ENCODE measurements at places on chromosomes 12 and 14.

DNA sequence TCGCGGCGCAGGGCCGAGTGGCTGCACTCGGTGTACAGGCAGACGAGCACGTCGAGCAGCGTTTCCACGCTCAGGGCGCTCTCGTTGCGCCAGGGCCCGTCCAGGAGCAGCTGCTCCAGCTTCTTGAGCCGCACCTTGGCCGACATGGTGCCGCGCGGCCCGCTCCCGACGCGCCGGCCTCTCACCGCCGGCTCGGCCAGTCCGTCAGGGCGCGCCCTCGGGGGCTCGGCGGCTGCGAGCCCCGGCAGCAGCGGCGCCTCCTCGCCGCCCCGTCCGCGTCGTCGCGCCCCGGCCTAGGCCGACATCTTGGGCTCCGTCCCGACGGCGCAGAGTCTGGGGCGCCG, 349 bp downstream of the CDC42BPB start:
- peak; percentile 27 for ATAC-seq

- ATAC-seq: no peak
Observed at GRCh38 chr12:66763467-66763866, 84.6 kb upstream of the GRIP1 start.

DNA sequence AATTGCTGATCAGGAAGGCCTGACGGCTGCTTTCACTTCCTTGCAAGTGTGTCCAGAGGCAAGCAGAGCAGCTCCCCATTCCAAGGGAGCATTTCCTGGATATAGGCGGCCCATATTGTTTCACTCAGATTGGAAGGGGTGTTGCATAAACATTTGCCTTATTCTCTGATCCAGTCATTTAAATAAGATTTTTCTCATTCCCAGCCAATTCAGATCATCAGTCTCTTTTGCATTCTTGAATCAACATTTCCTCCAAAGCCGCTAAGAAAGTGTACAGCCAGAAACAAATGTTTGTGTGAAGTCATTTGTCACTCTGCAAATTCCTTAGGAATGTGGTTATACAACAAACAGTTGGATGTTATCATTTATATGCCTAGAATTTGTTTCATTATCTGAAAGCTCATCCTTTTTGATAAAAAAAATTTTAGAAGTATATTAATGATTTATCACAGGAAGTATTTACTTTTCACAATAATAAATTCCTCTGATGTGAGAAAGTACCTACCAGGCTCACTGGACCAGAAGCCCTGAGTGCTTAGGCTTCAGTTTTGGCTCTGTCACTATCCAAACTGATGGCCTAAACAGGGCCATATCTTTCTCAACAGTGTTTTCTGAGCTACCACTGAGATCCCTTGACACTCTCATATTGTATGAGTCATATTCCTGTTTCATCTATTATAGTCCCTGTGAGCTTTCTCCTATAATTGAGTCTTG, 379.6 kb downstream of the CCDC91 start:
- no peak for ATAC-seq

DNA sequence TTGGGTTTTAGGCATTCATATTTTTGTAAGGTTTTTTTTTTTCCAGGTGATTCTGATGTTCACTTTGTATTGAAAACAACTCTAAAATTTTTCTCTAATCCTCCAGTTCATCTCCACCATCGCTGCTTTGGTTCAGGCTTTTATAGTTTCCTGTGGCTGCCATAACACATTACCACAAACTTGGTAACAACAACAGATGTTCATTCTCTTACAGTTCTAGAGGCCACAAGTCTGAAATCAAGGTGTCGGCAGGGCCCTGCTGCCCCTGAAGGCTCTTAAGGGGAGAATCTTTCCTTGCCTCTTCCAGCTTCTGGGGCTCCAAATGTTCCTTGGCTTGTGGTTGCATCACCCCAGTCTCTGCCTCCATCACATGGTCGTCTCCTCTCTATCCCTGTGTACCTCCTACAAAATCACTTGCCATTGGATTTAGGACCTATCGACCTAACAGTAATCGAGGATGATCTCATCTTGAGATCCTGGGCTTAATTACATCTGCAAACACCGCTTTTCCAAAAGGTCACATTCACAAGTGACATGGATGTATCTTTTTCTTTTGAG, 55.2 kb downstream of the PELI2 start:
- no peak for ATAC-seq

DNA sequence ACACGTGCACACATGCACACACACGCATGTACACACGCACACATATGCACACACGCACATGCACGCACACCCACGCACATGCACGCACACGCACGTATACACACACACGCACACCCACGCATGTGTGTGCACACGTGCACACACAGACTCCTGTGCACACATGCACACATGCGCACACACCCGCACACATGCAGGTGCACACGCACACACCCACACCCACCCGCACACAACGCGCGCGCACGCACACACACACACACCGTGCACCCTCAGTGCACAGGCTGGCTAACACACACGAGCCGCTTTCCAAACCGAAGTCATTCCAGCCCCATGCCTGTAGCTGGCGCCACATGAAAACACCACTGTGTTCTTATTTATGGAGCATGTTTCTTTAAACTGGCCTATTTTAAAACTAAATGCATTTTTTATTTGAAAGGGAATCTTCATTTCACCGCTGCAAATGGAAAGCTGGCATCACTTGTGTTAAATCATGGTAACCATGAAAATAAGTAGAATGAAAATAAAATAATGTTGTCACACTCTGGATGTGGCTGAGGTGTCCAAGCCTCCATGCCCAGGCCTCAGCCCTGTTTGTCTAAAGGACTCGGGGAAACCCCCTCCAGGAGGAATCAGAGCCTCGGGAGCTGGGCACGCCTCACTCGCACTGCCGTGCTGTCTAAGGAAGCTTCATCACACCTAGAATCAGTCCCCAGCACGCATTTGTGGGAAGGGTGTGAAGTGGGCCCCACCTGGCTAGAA, 45.1 kb downstream of the GALNT9 start:
- ATAC-seq: no peak

DNA sequence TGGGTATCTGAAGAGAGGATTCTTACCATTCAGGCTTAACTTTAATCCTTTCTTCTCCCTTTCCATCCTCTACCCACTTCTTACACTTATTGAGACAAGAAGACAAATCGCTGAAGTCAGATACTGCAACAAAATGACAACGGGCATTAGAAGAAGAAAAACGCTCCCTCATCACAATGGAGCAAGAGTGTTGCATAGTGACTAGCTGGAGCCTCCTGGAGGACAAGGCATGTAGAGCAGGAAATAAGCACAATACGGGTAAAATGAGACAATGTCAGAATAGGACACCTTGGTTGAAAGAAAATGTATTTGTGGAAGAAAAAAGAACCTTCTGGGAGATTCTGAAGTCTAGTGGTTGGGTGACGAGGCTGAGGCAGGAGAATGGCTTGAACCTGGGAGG, 501.0 kb downstream of the RERGL start:
- no peak for ATAC-seq

GRCh38 chr12:102326982-102327381, 129.3 kb upstream of the PMCH start:
- no peak for ATAC-seq

- no peak for ATAC-seq
Observed at GRCh38 chr14:68774771-68775613, 17.9 kb downstream of the ZFP36L1 start.

DNA sequence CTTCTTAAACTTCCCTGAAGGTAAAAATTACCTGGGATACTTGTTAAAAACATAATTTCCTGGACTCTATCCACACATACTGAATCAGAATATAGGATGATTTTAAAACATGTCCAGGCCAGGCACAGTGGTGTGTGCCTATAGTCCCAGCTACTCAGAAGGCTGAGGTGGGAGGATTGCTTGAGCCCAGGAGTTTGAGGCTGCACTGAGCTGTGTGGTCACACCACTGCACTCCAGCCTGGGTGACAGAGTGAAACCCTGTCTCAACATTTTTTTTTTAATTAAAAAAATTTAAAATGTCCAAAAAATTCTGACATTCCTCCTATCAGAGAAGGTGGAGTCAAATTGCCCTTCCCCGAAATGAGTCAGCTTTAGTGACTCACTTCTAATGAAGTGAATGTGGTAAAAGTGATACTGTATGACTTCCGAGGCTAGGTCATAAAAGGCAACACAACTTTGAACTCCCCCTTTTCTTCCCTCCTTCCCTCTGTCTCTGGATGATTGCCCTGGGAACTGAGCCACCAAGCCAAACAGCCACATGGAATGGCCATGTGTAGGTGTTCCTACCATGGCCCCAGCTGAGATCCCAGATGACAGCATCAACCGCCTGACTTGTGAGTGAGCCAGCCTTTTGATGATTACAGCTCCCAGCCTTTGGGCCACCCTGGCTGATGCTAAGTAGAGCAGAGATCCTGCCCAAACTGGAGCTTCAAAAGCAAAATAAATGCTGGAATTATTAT, 36.3 kb downstream of the LIMA1 start:
- ATAC-seq: peak; percentile 82

GRCh38 chr12:115385141-115385540, 701.2 kb upstream of the TBX3 start:
- ATAC-seq: no peak

DNA sequence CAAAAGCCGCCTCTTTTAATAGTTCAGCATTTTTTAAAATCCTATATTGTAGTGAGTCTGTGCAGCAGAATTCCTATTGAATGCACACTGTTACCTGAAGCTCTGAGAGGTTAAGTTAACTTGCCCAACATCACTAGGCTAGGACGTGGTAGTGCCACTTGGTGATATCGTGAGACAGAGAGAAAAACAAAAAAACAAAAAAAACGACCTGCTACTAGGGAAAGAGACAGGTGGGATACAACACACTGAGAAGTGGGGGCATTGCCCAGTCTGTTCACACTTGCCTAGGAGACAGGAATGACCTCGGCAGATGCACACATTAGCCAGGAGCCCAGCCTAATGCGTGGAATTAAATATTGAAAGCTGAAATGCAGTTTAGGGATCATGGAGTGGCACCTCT, 129.7 kb upstream of the CCND2 start:
- no peak for ATAC-seq

- ATAC-seq: no peak
Observed at GRCh38 chr12:114190971-114191370, 215.0 kb downstream of the TBX5 start.

GRCh38 chr14:65566820-65567522, 154.4 kb downstream of the FUT8 start:
- peak; percentile 45 for ATAC-seq

DNA sequence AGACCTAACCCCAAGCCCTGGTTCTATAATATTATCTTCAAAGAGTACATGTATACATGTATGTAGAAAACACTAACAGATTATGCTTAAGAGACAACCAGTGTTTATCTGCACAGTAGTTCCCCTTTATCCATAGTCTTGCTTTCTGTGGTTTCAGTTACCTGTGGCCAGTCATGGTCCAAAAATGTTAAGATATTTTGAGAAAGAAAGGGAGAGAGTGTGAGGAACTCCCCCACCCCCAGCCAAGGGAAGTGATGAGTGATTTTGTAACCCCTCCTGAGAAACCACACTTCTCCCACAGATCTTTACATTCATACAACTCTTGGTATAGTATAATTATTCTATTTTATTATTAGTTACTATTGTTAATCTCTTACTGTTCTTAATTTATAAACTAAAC, 77.3 kb upstream of the CNTN1 start:
- ATAC-seq: peak; percentile 63
